Stimulated activated CD4-positive, alpha-beta T cell treated with anti-CD3 and anti-CD28 coated beads, Interleukin-12 subunit alpha, Interleukin-12 subunit beta, amount 100 ng/mL, for 24 hours (primary cell): ENCODE measurements at places on chromosomes 7 and 10.
A peak's percentile ranks its signal among the peaks of the same experiment; 100 is the strongest.

- DNase-seq, result no peak
Measured at GRCh38 chr10:32489158-32489557, 43.2 kb downstream of the CCDC7 start.

GRCh38 chr10:78749898-78750297 lies 318.9 kb upstream of the ZMIZ1 start:
- no peak for DNase-seq

GRCh38 chr10:75070476-75070875 lies 41.0 kb upstream of the SAMD8 start:
- no peak for DNase-seq

GRCh38 chr10:22460101-22460500 lies 114.8 kb downstream of the SPAG6 start:
- DNase-seq, result no peak

GRCh38 chr10:92126100-92126650 lies 164.7 kb downstream of the CPEB3 start:
- DNase-seq, result no peak

- no peak for DNase-seq
Measured at GRCh38 chr10:75660823-75661222, 229.4 kb downstream of the LRMDA start.

- peak; percentile 9 for DNase-seq
Measured at GRCh38 chr7:105387508-105388355, 989 bp downstream of the SRPK2 start.

DNA sequence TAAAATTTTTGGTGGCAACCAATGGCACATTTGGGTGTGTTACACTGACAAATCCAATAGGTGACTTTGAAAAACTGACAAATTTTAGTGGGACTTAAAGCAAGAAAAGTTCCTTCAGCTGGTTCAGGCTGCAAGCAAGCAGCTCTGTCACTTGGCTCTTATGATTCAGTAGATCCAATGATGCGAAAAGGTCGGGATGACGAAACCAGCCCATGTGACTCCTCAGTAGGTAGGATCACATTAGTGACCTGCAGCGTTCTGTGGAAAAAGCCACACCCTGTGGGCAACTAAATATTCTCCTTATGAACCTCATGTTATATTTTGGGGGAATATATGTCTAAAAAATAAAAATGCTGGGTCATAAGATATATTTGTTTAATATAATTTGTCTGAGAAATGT lies 13.3 kb upstream of the TSGA13 start:
- DNase-seq, result no peak

GRCh38 chr7:10860516-10860915 lies 113.2 kb upstream of the PHF14 start:
- no peak for DNase-seq

DNA sequence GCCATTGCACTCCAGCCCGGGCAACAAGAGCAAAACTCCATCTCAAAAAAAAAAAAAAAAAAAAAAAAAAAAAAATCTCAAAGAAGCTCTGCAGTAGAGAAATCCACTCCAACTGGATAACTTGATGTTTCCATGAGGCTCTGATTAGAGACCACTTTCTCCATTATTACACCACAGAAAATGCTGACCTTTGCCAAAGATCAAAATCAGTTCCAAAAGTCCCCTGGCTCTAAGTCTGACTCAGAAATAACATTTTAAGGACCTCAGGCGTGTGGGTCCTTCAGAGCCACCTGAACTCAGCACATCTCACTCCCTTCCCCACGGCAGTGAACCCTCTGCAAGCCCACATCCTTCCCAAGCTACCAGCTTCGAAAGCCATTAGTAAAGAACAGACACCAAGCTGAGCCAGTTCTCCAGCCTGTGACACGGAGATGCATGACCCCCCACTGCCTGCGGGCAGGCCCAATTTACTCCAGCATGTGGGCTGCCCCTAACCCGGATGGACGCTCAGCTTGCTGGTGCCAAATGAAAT lies 13.8 kb upstream of the TMEM120A start:
- DNase-seq, result no peak

DNA sequence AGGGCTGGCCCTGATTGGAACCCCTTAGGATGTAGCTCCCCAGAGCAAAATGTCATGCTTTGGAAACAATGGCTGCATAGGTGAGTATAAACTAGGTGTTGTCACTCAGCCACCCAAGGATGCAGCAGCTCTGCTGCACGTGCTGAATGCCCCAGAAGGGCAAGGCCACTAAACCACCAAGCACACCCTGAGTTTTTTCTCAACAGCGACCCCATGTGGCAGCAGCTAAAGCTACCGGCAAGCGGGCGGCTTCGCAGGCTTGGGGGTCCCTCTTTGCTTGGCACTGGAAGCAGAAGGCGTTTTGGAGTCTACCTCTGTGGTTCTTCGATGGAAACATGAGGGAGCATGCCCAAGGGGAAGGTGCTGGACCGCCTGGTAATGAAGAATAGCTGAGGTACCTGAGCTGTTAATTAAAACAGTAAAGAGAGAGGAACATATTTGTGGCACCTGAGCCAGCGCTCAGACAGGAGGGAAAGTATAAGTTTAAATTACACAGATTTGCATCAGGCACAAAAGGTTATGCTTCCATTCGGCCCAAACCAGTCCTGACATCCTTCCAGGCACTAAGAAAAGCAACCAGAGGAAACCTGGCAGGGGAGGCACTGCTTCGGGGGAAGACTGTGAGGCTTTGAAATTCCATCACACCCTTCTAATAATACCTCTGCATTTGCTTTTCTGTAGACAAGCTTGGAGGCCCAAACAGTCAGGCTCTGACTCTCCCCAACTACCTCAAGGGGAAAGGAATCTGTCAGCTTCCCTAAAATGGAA lies 152.1 kb downstream of the GFRA1 start:
- no peak for DNase-seq

DNA sequence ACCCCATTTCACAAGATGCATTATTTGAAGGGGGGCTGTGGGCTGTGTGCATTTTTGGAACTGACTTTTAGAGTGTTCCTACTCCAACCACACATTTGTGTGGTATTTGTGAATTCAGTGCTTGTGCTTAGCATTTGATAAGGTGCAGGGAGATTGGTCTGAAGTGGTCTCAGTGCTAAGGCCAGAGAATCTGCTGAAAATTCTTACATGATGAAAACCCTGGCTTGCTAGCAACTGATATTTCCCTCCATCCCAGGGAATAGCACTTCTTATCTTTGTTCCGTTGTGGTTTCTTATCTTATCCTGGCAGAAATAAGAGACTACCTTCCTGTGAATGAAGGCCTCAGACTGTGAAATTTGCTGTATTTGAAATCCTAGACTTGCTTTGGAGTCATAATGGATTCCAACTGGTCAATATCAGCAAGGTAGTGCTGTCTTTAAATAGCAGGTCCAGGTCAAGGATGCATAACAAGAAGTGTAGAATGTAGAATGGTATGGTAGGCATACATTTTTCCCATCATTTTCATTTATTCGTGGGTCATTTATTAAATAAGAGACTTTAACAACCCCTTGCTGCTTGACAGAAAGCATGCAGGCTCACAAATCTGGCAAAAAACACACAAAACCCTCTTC lies 986.9 kb downstream of the REEP3 start:
- no peak for DNase-seq

GRCh38 chr7:107472116-107472515 lies 2.3 kb downstream of the GPR22 start:
- DNase-seq, result no peak

GRCh38 chr7:31093282-31093681 lies 41.2 kb downstream of the ADCYAP1R1 start:
- no peak for DNase-seq

DNA sequence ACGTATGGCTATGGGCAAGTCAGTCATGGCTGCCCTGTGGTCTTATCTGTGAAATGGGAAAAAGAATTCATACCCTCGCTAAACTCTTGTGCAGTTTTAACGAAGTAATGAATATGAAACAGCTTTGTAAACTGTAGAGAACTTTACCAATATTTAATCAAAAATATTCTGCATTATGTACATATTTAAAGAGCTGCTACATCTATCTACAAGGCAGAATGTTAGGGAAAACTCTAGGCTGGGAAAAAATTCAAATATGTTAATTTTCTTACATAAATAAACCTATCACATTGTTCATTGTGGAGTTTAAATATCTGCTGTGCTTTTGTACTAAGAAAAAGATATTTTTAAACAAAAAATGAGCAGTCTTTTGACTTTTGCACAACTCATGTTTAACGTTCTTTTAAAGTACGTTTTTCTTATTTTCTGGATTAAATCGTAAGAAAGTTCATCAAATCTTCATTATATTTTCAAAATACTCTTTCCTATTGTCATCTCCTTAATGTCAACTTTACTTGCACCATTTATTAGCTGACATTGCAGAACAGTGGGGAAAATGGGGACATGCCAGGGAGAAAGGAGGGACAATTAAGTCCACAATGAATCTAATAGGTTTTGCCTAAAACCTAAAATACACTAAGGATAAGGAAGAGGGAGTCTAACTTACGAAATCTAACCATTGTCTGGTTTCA lies 57.5 kb downstream of the ICA1 start:
- no peak for DNase-seq

GRCh38 chr7:33262476-33262875 lies 133.1 kb downstream of the BBS9 start:
- DNase-seq, result no peak

DNA sequence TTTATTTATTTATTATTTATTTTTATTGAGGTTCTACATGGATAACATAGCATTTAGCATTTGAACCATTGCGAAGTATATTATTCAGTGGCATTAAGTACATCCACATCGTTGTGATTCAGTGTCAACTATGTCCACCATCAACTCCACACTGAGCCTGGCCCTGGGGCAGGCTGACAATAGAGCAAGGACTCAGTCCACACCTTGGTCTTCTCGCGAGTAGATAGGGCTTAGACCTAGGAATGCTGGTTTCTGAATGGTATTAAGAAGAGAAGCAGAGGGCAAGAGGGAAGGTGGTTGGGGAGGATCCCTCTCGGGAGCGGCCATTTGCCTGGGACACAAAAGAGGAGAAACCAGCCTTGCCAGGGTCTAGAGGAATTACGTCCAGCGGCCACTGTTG lies 599.2 kb upstream of the MGMT start:
- no peak for DNase-seq

DNA sequence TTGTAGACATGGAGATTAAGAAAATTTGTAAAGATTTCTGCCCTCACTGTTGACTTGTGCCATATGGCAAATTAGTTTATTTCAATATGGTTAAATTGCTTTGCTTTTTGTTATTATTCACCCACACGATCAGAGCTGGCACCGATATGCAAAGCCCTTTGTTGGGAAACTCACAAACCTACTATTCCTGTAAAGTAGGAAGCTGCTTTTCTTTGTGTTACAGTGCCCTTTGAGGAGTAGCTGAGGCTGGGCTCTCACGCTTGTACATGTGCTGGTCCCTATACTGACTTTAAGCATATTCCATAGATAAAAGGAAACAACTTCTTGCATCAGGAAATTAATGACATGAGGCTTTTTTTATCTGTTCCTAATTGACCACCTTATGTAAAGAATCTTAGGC lies 17.6 kb upstream of the AOAH start:
- DNase-seq, result no peak

GRCh38 chr7:131502810-131503508 lies 53.5 kb downstream of the PODXL start:
- no peak for DNase-seq

- DNase-seq, result no peak
Measured at GRCh38 chr10:90642136-90642535, 215.7 kb downstream of the HTR7 start.

DNA sequence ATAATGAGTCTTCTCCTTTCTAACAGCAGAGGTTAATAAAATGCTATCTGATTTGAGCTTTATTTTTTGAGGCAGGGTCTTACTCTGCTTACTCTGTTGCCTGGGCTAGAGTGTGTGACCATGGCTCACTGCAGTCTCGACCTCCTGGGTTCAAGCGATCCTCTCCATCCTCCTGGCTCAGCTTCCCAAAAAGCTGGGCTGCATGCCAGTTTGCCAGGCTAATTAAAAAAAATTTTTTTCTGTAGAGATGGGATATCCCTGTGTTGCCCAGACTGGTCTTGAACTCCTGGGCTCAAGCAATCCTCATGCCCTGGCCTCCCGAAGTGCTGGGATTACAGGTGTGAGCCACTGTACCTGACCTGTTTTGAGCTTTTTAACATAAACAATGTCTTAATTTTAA lies 56.7 kb downstream of the SCD start:
- no peak for DNase-seq

DNA sequence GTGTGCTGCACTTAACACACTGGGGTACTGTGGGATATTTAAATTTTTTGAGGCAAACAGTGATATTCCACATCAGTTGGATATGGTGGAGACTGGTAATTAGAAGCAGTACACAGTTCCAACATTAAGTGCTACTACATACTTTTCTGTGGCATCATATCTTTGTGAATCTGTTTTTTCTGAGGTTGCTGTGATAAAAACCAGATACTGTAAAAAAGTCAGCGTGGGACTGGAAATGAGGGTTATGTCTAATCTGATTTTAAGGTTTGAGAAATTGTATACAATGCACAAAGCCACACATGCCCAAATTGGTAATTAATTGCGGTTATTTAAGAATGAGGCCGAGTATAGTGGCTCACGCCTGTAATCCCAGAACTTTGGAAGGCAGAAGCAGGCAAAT lies 41.2 kb downstream of the TBC1D12 start:
- DNase-seq, result no peak

GRCh38 chr7:86733783-86734182 lies 90.1 kb downstream of the GRM3 start:
- no peak for DNase-seq

DNA sequence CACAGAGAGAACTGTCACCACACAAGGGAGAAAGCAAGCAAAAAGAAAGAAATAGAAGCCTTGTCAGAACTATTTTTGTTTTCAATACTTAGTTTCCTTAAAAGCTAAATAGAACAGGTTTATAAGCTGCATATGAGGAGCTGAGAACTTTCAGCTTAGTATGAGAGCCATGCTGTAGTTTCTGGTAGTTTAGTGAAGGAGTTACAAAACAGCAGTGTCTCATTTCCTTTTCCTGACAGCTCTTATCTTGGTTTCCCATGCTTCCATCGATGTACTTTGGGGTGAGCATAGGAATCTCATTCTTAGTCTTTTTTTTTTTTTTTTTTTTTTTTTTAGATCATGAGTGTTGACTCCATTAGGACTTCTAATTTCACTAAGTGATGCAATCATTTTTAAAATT lies 8.6 kb upstream of the CHRM2 start:
- no peak for DNase-seq

DNA sequence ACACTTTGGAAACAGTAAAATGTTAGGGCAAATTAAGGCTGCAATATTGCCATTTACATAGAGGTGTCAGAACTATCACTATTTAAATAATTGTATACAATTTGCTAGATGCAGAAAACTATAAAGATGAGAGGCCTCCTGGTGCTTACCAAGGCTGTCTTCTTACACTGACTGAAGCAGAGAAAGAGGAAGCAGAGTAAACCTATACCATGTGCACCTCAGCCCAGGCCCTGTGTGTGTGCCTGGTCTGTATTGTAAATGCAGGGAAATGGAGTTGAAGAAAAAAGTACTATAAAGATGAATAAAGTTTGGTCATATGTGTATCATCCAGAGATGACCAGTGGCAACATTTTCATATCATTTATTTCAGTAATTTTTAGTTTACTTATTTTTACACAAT lies 29.2 kb downstream of the ELMO1 start:
- DNase-seq, result no peak

- DNase-seq, result no peak
Measured at GRCh38 chr7:21089653-21090052, 303.0 kb upstream of the SP8 start.

- no peak for DNase-seq
Measured at GRCh38 chr7:129202058-129202777, 13.8 kb downstream of the SMO start.

- no peak for DNase-seq
Measured at GRCh38 chr10:119132521-119133345, 28.8 kb downstream of the DENND10 start.

- no peak for DNase-seq
Measured at GRCh38 chr7:48046458-48046857, 11.1 kb downstream of the C7orf57 start.
